Activated CD4-positive, alpha-beta T cell treated with anti-CD3 and anti-CD28 coated beads, Interleukin-2, amount 10 ng/mL, durations not matched to agents 24 days and 14 days (primary cell): ENCODE measurements at places on chromosomes 7 and 10. TPM values are rescaled to one million over a fixed set of nuclear protein-coding genes. Genes with fewer than 3 reads are reported as not detected.

Gene MSMB
- not detected in 2 replicates for total RNA-seq

DNA sequence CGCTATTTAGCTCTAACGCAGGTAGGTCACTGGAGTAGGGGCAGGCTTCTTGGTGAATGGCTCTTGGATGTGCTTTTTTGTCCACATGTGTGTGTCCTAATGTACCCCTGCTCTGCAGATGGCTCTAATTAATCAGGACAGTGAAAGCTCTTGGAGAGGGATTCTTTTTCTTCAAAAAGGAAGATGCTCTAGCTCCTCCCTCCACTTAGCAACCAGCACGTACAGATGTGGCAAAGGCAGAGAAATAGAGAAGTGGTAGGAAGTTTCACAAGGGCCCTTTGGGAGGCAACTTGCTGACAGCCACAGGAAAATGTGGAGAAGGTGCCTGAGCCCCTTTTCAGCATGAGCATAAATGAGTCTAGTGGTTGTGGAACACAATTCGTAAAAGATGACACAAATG lies 221.7 kb downstream of the PLXNA4 start:
- no peak for DNase-seq

GRCh38 chr10:15124190-15124589 lies 27.0 kb downstream of the RPP38 start:
- DNase-seq = no peak

DNA sequence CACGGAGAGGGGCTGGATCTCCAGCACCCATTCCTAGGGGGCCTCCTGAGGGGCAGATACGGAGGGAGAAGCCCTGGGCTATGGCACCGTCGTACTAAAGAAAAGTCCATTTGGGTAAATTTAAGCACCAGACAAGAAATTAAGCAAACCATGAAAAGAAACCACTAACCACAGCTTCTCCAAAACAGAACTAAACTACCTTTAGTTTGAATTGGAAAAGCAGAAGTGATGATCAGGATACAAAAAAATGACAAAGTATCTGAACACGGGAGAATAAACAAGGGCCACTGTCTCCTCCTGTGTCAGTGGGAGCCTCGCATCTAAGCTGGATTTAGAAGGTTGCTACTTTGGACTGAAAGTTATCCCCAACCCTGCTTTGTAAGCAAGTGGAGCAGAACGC lies 69.1 kb downstream of the DIP2C start:
- DNase-seq = no peak

DNA sequence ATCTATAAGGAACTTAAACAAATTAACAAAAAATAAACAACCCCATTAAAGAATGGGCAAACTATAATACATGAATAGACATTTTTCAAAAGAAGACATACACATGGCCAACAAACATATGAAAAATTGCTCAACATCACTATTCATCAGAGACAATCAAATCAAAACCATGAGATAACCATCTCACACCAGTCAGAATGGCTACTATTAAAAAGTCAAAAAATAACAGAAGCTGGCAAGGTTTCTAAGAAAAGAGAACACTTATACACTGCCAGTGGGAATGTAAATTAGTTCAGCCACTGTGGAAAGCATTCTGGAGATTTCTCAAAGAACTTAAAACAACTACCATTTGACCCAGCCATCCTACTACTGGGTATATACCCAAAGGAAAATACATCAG lies 280.5 kb downstream of the THSD7A start:
- no peak for DNase-seq

Gene ASZ1
- total RNA-seq = not detected in 2 replicates

Gene CPA2
- 0.14 TPM in 2 replicates for total RNA-seq

- no peak for DNase-seq
Measured at GRCh38 chr10:28939281-28940157, 262.2 kb downstream of the BAMBI start.

Gene IFIT1B
- not detected in 2 replicates for total RNA-seq

DNA sequence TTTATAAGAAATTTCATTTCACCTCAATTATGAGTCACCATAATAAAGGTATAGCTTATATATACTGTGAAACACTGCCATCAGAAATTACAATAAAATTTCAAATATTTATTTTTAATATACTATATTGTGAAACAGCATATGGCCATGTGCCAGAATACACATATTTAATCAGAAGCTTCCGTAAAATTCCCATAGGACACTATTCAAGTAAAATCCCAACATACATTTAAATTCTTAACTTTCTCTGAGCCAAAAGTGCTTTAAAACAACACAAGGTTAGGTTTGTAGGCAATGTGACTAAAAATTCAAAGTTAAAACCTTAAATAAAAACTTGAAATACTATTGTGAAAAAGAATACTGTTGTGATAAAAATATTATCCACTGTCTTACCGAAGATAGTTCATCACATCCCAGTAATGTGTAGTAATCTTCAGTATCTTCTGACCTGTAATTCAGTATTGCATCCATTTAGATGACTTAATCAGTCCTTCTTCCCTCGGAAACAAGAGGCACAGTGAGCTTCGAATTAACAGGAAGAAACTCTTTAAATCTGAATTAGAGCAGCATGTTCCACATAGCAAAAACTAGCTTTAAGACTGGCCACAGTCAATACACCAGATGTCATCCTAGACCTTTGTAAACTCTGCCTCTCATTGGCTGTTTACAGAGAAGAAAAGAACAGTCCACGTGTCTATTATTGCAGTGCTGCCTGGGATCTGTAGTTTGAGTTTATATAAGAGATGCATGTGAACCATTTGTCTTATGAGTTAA lies at the start of gene DNAJC12:
Gene DNAJC12, minus strand, starts transcription at position 648 of the 774 bp plus-strand sequence. Its CDS starts 177 bp downstream, at position 471.
- peak; percentile 74 for DNase-seq

DNA sequence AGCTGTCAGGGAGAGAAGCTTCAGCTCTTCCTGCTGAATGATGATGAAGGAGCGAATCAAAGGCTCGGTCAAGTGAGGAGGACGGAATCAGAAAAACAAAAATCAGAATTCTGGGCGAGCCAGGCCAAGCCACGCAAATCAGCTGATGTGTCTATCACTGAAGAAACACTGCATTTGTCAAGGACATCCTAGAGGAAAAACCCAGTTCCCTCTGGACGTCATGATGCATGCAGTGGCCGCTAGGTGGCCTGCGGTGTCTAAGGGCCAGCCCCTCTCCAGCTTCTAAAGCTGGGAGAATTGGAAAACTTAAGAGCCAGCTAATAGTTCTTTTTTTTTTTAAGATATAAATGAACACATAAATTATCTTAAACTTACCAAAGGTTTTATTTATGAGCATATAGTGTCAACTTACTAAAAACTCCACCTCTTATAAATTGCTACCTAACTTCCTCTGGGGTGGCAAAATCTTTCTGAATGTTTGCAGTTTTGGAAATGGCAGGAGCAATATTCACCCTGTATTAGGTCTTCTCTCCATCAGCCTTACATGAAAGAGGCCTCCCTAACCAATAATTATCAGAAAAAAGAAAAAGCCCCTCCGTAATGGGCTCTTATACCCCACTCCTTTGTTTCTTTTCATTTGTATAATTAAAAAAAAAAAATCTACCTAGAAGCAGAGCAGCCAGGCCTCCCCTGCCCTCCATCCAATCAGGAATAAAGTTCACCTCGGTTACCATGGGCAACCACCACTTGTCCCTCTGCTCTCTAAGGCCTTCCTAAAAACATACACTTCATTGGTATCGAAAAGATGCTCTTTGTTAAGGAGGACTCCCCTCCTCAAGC lies 186.8 kb downstream of the USP6NL start:
- no peak for DNase-seq

- no peak for DNase-seq
Measured at GRCh38 chr10:122307669-122308416, 36.7 kb downstream of the BTBD16 start.

DNA sequence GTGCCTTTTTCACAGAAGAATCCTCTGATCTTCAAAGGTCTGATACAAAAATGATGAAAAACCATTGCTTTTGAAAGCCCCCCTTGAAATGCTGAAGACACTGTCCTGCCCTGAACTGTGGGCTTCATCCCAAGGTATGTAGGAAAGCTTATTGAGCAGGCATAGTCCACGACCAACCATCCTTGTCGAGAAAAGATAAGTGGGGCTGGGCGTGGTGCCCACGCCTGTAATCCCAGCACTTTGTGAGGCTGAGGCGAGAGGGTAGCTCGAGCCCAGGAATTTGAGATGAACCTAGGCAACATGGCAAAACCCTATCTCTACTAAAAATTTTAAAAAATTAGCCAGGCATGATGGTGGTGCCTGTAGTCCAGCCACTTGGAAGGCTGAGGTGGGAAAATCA lies 25.6 kb downstream of the TACR2 start:
- DNase-seq = no peak

GRCh38 chr7:50595491-50596102 lies 30.4 kb upstream of the DDC start:
- DNase-seq = peak; percentile 64

- DNase-seq = no peak
Measured at GRCh38 chr7:159034988-159035387, 109.7 kb downstream of the VIPR2 start.

DNA sequence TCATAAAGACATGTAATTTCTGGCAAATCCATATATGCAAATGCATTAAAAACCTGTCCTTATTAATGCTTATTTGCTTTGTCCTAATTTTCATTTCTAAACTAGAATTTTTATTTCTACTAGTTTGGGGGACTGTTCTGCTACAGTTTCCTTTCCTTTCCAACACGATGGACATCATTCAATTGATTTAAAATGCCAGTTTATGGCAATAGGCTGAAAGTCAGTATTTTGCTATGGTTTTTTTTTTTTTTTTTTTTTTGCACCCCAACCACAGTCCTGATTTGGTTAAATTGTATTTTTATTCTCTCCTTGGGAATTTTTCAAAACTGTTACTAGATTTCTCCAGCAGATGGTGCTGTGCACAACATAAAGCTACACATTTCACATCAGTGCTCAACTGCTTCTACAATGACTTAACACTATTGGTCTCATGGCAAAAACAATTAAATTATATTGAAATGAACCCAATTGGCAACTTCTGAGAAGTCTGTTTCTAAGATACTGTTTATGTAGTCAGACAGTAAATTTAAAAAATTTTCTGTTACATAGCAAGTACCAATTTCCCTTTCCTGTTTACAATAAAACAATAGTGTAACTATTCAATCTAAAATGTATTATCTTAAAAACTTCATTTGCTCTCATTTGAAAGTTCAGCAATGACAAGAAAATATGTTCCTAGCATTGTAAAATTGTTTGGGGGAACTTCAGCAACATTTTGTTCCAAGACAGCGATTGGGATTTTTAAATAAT lies 193.8 kb upstream of the CCDC6 start:
- peak; percentile 66 for DNase-seq

DNA sequence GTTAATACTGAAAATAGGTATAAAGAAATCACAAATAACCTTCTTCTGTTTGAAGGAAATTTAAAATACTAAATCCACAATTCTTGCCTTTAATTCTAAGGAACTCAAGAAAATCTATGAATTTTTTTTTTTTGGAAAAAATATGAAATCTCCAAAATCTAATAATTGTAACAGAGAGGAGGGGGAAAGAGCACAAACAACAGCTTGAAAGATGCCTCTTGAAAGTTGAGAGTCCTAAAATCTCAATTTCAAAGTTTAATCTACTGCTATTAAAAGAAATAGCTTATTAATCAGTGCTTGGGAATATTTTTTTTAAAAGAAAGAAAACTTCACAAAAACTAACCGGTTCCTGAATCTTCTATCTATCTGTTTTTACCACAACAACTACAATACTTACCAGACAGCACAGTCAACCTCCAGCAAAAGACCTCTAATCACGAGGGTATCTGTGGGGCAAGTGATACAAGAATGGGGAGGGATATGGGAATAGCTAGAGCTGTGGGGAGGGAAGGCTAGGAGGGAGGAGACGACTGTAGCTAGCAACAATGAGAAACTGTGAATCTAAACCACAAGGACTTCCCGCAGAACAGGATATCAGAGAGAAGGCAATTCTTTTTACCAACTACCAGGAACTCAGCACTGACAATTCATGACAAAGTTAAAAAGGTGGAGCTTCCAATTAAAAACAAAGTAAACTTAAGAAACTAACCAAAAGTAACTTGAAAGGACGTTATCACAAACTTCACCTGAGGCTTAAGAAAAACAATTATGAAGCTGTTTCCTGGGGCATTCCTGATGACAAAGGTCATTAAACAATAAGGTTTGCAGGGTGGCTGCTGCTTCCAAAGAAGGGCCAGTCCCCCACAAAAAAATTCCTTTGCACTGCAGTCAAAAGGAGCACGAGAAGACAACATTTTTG lies at the start of gene USP54:
Gene USP54, minus strand, starts transcription at position 462 of the 919 bp plus-strand sequence. CDS start 15,684 bp downstream, outside the sequence.
- peak; percentile 75 for DNase-seq

Gene DYNC1I1
- total RNA-seq = not detected in 2 replicates

Gene SYT15
- 1.3 and 1.8 TPM in 2 replicates for total RNA-seq

GRCh38 chr10:26378861-26379294 lies 59.3 kb upstream of the APBB1IP start:
- DNase-seq = no peak

Gene TMEM270
- total RNA-seq = not detected in 2 replicates

DNA sequence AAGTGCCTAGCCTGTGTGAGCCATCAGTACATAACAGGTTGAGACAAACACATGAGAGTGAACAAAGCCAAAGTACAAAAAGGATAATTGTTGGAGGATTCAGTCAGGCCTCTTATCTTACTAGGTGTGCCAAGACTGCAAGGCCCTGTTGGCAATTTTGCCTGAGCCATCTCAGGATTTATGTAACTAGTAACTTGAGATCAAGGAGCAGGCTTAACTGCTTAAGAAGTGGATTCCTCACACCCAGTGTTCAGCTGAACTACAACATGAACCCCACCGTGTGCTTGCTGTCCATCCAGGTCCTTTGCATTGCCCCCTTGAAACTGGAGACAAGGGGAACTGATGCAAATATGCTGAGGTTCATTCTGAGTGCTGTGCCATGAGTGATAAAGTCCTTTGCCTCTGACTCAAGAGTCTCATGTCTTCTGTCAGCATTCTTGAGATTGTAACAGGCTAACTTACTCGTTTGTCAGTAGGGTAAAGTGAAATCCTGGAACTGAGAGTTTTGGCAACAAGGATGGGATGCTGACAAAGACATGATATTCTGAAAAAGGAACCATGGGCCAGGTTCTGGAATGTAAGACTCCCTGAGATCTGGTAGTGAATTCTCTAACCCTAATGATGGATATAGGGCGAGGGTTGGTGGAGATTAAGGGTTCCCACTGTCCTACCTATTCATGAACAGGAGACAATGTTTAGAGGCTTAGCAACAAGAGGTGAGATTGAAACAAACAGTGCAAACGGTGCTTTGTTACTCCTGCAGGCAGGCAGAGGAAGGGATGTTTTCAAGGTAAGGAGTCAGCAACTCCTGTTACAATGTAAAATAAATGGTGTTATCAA lies 44.1 kb upstream of the GATAD1 start:
- DNase-seq = no peak

DNA sequence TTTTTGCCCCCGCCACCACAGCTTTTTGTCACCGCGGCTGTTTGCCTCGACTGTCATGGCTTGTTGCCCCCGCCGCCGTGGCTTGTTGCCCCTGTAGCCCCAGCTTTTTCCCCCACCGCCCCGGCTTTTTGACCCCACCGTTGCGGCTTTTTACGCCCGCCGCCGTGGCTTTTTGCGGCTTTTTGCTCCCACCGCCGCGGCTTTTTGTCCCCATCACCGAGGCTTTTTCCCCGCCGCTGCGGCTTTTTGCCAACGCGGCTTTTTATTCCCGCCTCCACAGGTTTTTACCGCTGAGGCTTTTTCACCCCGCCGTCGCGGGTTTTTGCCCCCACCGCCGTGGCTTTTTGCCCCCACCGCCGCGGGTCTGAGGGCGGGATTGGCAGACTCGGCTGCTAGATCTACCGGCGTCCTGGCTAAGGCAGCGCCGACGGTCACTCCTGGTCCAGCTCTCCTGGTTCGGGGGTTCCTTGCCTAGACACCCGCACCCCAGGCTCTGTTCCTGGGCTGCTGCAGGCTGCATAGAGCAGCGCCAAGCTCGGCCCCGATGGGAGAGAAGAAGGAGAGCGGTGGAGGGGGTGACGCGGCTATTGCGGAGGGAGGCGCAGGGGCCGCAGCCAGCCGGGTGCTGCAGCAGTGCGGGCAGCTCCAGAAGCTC lies 637.7 kb downstream of the ZNF716 start:
- DNase-seq = no peak

Gene TRIM73
- total RNA-seq = 3.8 and 5.8 TPM in 2 replicates

Gene PPP1R3C
- total RNA-seq = 0.14 and 0.21 TPM in 2 replicates

Gene TSPAN14
- 57.8 and 61.7 TPM in 2 replicates for total RNA-seq
